ENCODE measurements at places on chromosomes 3 and 15.
A peak's percentile ranks its signal among the peaks of the same experiment; 100 is the strongest.

DNA sequence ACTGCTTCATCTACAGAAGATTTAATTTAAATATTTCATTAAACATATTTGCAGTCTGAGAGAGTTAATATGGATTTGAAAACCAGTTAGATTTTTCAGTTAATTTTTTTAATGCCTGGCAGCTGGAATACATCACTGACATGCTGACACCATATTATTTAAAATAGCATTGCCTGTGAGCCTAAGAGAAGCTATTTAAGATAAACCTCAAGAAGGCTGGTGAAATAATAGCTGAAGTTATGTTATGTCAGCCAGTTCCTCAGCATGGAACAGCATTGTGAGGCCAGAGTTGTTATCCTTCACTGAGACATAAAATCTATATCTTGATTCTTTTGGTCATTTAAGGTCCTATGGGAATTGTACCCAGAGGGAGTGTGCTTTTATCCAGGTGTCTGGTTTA, 705.2 kb downstream of the NAALADL2 start:
- DNase-seq = no peak
- no peaks in the 10 kb centered on the region for H3K27me3 ChIP-seq
- no peak overlapping the region for H3K27ac ChIP-seq
- H3K4me1 ChIP-seq = no peaks in the 10 kb centered on the region
- H3K36me3 ChIP-seq = no peaks in the 10 kb centered on the region

DNA sequence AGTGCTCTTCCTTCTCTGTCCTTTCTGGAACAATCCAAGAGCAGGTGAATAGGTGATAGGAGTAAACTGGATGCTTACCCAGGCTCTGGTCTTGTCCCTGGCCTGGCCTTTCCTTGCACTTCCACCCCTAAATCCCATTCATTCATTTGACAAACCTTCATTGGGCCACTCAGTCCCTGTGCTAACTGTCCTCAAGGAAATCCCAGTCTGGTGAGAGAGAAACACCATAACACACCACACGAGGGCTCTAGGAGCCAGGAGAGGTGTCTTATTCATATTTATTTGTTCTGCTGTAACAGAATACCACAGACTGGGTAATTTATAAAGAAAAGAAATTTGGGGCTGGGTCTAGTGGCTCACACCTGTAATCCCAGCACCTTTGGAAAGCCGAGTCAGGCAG, 22.8 kb downstream of the EFCC1 start:
- H3K4me3 ChIP-seq = no peak overlapping the region
- no peak for DNase-seq
- H3K27ac ChIP-seq = peak overlapping the region; percentile 31
- no peaks in the 10 kb centered on the region for H3K36me3 ChIP-seq

- H3K4me1 ChIP-seq = peaks cover 29% of the 10 kb centered on the region
- no peaks in the 10 kb centered on the region for H3K36me3 ChIP-seq
- no peak overlapping the region for H3K27ac ChIP-seq
- no peak for DNase-seq
These were observed 96.1 kb upstream of the TSEN2 start for GRCh38 chr3:12388185-12388584.

DNA sequence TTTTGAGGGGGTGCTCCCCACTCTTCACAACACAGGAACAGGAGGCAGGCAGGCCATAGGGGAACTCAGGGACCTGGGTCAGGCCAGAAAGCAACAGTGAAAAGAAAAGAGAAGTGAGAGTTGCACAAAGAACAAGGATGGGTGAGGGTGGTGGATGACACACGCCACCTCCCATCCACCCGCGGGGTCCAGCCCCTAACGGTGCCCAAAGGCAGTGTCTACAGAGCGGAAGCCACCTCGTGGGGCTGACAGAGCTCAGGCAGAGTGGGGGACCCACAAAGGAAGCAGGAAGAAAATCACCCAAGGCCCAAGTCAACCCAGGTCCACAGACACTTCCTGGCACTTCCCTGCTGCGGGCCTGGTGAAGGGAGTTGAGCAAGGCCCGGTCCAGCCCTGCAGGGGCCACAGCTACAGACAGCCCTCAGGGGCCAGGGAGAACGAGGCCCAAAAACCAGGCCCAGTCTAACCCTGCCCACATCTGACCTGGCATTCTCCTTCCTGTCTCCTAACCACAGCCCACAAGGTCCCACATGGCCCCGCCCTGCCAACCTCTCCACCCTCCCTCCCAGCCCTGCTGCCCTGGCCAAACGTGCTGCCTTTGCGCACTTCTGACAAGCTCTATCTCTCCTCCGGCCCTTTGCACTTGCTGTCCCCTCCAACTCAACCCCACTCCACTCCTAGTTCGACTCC, 5.9 kb downstream of the NUP210 start:
- no peak overlapping the region for H3K4me3 ChIP-seq
- peaks cover 3% of the 10 kb centered on the region for H3K4me1 ChIP-seq
- no peak overlapping the region for H3K27ac ChIP-seq
- H3K36me3 ChIP-seq = no peaks in the 10 kb centered on the region
- no peak for DNase-seq

GRCh38 chr3:184812662-184813042, 686 bp downstream of the VPS8 start:
- H3K4me1 ChIP-seq = peaks cover 15% of the 10 kb centered on the region
- H3K4me3 ChIP-seq = peak overlapping the region; percentile 90
- peak overlapping the region; percentile 80 for H3K27ac ChIP-seq
- H3K27me3 ChIP-seq = no peaks in the 10 kb centered on the region
- DNase-seq = no peak
- H3K36me3 ChIP-seq = no peaks in the 10 kb centered on the region

GRCh38 chr15:31472636-31473384, 146.2 kb downstream of the KLF13 start:
- DNase-seq = no peak
- no peaks in the 10 kb centered on the region for H3K27me3 ChIP-seq
- H3K4me3 ChIP-seq = no peak overlapping the region
- H3K36me3 ChIP-seq = no peaks in the 10 kb centered on the region

- H3K4me3 ChIP-seq = peak overlapping the region; percentile 92
- H3K36me3 ChIP-seq = no peaks in the 10 kb centered on the region
- peak overlapping the region; percentile 84 for H3K27ac ChIP-seq
- H3K4me1 ChIP-seq = peaks cover 25% of the 10 kb centered on the region
- H3K27me3 ChIP-seq = no peaks in the 10 kb centered on the region
These were observed 1.3 kb downstream of the NEIL1 start for GRCh38 chr15:75348034-75348561.

DNA sequence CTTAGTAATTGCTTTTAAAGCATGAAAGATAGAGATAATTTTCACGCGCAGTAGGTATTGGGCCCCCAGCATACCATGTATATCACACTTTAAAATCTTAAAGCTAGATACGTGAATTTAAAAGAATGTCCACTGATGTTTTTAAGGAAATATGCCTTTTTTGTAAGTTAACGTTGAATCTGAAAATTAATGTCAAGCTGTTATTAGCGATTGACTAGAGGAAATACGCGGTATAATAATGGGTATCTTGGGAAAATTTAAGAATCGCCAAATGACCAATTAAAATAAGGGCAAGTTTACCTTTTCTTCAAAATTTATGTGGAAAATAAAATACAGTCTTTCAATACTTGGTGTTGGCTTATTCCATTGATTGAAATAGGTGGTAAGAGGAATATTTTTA, 13.3 kb upstream of the CHD2 start:
- H3K4me3 ChIP-seq = no peak overlapping the region
- peak overlapping the region; percentile 100 for H3K27ac ChIP-seq
- peaks cover 20% of the 10 kb centered on the region for H3K36me3 ChIP-seq
- H3K4me1 ChIP-seq = peaks cover 61% of the 10 kb centered on the region
- no peaks in the 10 kb centered on the region for H3K27me3 ChIP-seq

- no peaks in the 10 kb centered on the region for H3K27me3 ChIP-seq
- no peaks in the 10 kb centered on the region for H3K4me1 ChIP-seq
- no peak for DNase-seq
- no peak overlapping the region for H3K4me3 ChIP-seq
These were observed 450.8 kb upstream of the NAALADL2 start for GRCh38 chr3:174408310-174408709.

- no peaks in the 10 kb centered on the region for H3K36me3 ChIP-seq
- no peak overlapping the region for H3K4me3 ChIP-seq
- no peak for DNase-seq
- H3K27me3 ChIP-seq = no peaks in the 10 kb centered on the region
- H3K27ac ChIP-seq = no peak overlapping the region
These were observed 311.8 kb downstream of the TBC1D5 start for GRCh38 chr3:17430582-17430981.

DNA sequence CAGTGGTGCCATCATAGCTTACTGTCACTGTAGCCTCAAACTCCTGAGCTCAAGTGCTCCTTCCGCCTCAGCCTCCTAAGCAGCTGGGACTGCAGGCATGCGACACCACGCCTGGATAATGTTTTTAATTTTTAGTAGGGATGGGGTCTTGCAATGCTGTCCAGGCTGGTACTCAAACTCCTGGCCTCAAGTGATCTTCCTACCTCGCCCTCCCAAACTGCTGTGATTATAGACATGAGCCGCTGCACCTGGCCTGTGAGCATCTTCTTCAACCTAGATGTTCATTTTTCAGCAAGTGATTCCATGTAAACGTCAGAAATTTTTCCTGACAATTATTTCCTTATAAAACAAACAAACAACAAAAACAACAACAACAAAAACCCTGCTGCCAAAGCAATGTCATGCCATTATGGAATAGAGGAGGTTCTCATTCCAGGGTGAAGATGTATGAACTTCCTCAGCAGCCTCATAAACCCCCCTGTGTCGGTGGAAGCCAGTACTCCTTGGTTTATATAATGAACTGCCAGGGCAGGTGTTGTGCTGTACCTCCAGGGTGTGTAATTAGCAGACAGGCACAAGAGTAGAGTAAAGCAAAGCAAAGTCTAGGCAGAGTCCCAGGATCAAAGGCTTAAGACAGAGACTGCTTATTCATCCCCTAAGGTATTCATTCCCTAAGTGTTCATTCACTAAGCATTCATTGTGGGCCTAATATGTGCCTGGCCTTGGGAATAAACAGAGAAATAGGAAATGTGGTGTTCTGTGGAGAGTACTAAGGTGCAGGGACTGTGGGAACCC, 44.6 kb downstream of the NR2C2 start:
- H3K4me1 ChIP-seq = peaks cover 28% of the 10 kb centered on the region
- H3K27ac ChIP-seq = no peak overlapping the region
- no peaks in the 10 kb centered on the region for H3K36me3 ChIP-seq
- no peak for DNase-seq
- H3K27me3 ChIP-seq = no peaks in the 10 kb centered on the region

DNA sequence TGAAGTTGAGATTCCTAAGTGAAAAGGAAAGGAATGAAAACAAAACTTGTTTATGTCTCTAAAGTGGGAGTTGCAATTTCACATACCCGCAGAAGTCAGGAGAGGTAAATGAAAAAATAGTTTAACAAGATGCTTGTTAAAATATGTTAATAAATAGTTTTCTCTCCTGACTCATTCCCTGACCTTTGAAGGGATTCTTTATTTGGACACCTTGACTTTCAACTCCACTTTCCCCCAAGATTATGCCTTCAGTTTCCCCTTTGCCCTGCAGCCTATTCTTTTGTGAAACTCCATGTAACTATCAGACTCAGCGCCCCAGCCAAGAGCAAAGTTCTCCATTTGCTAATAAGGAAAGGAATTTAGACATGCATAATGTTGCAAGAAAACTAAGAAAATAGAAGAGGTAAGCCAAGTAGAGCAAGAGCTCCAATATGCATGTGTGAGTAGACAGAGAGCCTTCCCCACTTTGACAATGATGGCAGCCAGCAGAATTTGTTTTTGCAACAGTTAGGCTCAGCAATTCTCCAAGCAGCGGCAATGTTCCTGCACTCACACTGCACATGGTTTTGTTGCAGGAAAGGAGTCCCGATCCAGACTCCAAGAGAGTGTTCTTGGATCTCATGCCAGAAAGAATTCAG, 61.2 kb downstream of the CD200 start:
- DNase-seq = no peak
- peaks cover 18% of the 10 kb centered on the region for H3K4me1 ChIP-seq
- H3K27me3 ChIP-seq = no peaks in the 10 kb centered on the region

- peaks cover 75% of the 10 kb centered on the region for H3K4me1 ChIP-seq
- H3K36me3 ChIP-seq = no peaks in the 10 kb centered on the region
- no peak overlapping the region for H3K27ac ChIP-seq
- no peaks in the 10 kb centered on the region for H3K27me3 ChIP-seq
- no peak overlapping the region for H3K4me3 ChIP-seq
These were observed 145.3 kb downstream of the FOXP1 start for GRCh38 chr3:71438071-71438685.

DNA sequence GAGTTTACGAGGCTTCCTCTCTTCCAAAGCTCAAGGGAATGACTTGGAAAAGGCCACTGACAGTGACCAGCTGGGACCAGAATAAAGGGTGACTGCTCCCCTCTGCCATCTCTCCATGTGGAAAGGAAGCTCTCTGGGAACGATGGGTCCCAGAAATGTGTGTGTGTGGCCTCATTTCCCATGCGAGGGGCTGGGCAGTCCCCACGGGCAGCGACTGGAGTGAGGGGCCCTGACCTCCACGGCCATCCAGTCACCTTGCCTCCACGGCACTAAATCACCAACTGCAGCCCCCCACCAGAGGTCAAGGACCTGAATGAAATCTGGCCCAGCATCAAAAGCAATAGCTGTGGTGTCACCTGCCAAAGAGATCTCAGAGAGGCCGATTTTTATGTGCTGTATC, 29.6 kb downstream of the RGMA start:
- peaks cover 87% of the 10 kb centered on the region for H3K4me1 ChIP-seq
- no peak for DNase-seq
- no peaks in the 10 kb centered on the region for H3K36me3 ChIP-seq
- no peak overlapping the region for H3K4me3 ChIP-seq
- H3K27me3 ChIP-seq = no peaks in the 10 kb centered on the region
- H3K27ac ChIP-seq = no peak overlapping the region

DNA sequence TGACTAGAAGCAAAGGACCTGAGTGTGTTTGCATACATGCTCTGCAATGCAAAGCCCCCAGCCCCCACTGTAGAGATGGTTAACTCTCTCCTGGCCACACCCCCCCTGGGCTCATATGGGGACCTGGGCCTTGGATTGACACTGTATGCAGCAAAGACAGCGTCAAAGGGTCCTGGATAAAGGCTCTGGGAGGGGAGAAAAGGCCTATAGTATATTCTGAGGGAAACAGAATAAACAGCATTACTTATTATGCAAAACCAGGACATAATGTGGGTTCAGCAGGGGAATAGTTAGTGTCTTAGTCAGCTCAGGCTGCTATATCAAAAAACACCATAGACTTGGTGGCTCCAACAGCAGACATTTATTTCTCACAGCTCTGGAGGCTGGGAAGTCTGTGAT, 158.7 kb downstream of the APBA2 start:
- H3K4me1 ChIP-seq = no peaks in the 10 kb centered on the region
- H3K27me3 ChIP-seq = no peaks in the 10 kb centered on the region
- no peak overlapping the region for H3K4me3 ChIP-seq
- H3K27ac ChIP-seq = no peak overlapping the region
- no peak for DNase-seq
- H3K36me3 ChIP-seq = no peaks in the 10 kb centered on the region

DNA sequence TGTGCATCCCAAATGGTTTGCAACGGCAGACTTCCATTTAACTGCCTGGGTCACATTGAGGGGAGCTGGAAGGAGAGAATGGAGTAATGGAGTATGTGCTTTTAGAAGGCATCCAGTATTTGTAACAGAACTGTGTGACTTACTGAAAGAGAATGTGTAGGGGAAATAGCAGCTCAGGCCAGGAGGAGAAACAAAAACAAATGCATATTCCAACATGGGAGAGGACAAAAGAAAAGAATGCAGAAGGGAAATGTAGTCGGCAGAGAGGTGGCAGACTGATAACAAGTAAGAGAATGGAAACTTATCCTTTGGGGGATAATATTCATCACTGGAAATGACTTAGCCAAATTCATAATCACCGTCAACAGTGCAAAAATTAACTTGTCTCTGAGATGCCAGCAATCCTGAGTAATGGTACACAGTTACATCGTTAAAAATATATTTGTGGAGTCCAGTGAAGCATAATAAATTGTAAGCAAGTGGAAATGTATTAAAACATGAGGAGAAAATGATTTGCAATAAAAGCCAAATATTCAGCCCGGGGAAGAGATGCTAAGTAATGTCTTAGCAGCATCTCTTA, 294.9 kb upstream of the SGO1 start:
- no peak overlapping the region for H3K4me3 ChIP-seq
- H3K36me3 ChIP-seq = no peaks in the 10 kb centered on the region
- no peaks in the 10 kb centered on the region for H3K27me3 ChIP-seq
- no peak overlapping the region for H3K27ac ChIP-seq
